ENCODE measurements at places on chromosomes 13 and 19. TPM values are rescaled to one million over a fixed set of nuclear protein-coding genes. Genes with fewer than 3 reads are reported as not detected.

RAD23A gene
- total RNA-seq, result 85.9 TPM

DNA sequence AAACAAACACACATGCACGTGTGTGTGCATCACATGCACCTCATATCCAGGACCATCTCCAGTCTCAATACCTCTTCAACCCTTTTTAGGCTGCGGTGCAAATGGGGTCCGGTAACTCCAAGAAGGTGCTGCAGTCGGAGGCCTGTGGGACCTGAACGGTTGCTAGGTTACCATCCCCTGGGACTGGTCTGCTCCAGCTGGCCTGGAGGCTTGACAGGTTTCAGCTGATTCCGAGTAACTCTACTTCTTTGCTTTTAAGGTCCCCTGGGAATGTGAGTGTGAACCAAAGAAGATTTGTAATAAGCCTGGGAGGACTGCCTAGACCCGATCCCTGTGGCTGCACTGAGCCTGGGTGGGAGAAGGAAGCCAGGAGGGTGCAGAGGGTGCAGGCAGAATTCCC, 117.5 kb downstream of the CCNA1 start:
- no peak overlapping the region for H3K27ac ChIP-seq
- H3K27me3 ChIP-seq, result no peaks in the 10 kb centered on the region
- H3K36me3 ChIP-seq, result no peaks in the 10 kb centered on the region
- no peaks in the 10 kb centered on the region for H3K4me1 ChIP-seq
- DNase-seq, result no peak

ZNF225 gene
- total RNA-seq, result 3.7 TPM

- H3K27ac ChIP-seq, result no peak overlapping the region
- H3K4me3 ChIP-seq, result no peak overlapping the region
- DNase-seq, result no peak
- no peaks in the 10 kb centered on the region for H3K4me1 ChIP-seq
- no peaks in the 10 kb centered on the region for H3K36me3 ChIP-seq
Observed at GRCh38 chr13:95356916-95357315, 55.7 kb upstream of the ABCC4 start.

DNA sequence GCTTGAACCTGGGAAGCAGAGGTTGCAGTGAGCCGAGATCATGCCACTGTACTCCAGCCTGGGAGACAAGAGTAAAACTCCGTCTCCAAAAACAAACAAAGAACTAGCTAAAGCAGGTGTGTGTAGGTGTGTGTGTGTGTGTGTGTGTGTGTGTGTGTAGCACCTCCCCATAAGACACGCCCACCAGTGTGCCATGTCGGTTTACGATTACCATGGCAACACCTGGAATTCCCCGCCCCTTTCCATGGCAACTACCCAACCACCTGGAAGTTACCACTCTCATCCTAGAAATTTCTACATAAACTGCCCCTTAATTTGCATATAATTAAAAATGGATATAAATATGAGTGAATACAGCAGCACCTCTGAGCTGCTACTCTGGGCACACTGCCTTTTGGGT, 80.9 kb upstream of the ADGRE5 start:
- no peak overlapping the region for H3K4me3 ChIP-seq
- H3K27ac ChIP-seq, result no peak overlapping the region
- H3K36me3 ChIP-seq, result no peaks in the 10 kb centered on the region
- no peaks in the 10 kb centered on the region for H3K27me3 ChIP-seq
- H3K4me1 ChIP-seq, result no peaks in the 10 kb centered on the region

GRCh38 chr19:42172261-42172660, 40.0 kb upstream of the POU2F2 start:
- H3K27ac ChIP-seq, result no peak overlapping the region
- H3K27me3 ChIP-seq, result no peaks in the 10 kb centered on the region
- no peaks in the 10 kb centered on the region for H3K36me3 ChIP-seq
- H3K4me3 ChIP-seq, result no peak overlapping the region

All from vagina (tissue), 2 donors.